Activated CD4-positive, alpha-beta T cell treated with anti-CD3 and anti-CD28 coated beads, Interleukin-2, amount 50 U/mL, for 24 hours (primary cell): ENCODE measurements at places on chromosomes 12 and 14.
A peak's percentile ranks its signal among the peaks of the same experiment; 100 is the strongest.

GRCh38 chr12:114152890-114153289 lies 186.8 kb upstream of the RBM19 start:
- DNase-seq = no peak

DNA sequence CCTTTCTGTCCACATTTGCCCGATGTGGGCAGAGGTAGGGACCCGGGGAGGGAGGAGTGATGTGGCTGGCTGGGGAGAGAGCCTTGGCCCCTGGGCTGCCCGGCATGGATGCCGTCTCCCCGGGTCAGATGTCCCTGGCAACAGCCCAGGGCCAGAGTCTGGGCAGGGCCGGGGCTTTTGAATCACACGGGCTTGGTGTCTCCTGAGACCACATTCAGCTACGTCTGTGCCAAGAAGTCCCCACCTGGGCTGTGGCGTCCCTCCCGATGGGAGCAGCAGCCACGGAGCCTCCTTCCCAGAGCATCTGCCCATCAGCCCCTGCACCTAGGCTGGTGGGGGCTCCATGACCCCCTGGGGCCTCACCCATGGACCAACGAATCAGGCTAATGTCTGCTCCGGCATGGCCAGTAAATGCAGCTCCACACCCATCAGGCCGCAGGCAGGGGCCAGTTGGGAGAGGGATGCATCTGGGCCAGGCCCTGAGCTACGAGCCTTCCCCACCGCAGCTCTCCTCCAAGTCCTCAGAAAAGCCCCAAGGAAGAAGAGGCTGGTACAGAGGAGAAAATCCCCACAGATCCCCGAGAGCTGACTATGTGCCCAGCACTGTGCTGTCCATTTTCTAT lies 109.4 kb downstream of the RFLNA start:
- DNase-seq = no peak

GRCh38 chr14:103356024-103356682 lies 22.1 kb downstream of the EIF5 start:
- DNase-seq = no peak

GRCh38 chr12:64740646-64741045 lies 18.6 kb downstream of the GNS start:
- DNase-seq = no peak

GRCh38 chr14:88454886-88455285 lies 69.4 kb downstream of the SPATA7 start:
- DNase-seq = no peak

GRCh38 chr12:131983554-131983953 lies 33.8 kb downstream of the EP400 start:
- no peak for DNase-seq

- no peak for DNase-seq
Measured at GRCh38 chr14:47194055-47194454, 481.4 kb downstream of the MDGA2 start.

- DNase-seq = no peak
Measured at GRCh38 chr12:113359133-113359938, 949 bp downstream of the PLBD2 start.

DNA sequence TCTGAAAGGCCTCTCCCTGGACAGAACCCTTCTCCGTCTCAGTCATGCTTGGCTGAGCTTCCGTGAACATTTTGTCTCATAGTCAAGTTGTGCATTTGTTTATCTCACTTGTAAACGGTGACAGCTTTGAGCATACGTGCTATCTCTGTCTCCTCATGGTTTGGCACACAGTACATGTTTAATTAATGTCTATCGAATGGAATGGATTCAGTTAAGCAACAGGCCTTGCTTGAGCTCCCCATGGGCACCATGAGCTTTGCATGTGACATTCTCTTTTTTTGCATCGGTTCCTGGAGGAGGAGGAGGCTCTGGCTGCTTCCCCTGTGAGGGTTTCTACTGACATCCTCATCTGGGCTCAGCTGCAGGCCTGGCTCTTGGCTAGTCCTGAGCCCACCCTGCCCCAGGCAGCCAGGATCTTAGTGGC lies 80.0 kb downstream of the PRIMA1 start:
- DNase-seq = no peak

DNA sequence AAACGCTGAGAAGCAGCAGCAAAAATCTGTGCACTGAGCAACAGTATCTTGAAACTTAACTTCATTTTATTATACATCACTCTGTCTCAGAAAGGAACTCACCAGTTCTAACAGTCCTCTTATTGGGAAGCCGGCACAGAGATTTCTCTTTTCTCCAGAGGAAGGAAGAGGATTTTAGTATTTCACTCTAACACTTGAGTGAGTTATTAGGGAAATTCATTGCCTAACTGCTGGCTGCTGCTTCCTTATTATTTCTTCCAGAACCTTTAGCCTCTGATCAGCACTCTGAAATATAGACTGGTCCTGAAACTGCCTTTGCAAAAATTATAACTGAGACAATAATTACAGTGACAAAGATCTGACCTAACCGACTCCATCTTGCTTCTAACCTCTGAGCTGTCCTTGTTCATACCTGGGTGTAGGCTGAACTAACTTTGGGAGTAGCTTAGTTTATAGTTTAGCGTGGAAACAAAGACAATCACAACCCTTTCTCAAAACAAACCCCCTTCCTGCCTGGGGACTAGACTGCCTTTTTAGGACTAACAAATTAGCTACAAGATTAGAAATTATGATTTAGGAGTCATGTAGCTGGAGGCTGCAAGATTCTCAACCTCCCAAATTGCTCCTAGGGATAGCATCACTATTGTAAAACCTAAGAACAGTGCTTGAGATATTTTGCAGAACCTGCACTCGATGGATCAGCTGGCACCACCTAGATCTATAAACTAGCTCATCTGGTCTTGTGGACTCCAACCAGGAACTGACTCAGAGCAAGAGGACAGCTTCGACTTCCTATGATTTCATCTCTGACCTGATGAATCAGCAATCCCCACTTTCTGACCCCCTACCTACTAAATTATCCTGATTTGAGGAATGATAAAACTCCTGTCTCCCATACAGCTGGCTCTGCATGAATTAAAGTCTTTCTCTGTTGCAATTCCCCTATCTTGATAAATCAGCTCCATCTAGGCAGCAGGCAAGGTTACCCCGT lies 117.5 kb downstream of the DYRK2 start:
- no peak for DNase-seq

DNA sequence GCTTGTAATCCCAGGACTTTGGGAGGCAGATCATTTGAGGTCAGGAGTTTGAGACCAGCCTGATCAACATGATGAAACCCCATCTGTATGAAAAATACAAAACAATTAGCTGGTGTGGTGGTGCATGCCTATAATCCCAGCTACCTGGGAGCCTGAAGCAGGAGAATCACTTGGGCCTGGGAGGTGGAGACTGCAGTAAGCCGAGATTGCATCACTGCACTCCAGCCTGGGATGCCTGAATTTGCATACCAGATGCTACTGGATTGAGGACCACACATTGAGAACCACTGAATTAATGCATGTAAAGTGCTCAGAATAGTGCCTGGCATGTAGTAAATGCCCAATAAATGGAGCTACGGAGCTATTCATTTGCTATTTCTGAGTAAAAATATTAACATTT lies 14.9 kb upstream of the MYH7 start:
- DNase-seq = no peak

- DNase-seq = no peak
Measured at GRCh38 chr12:4685317-4685716, 34.9 kb upstream of the GALNT8 start.

- no peak for DNase-seq
Measured at GRCh38 chr14:77187649-77188012, 6.0 kb downstream of the TMEM63C start.

DNA sequence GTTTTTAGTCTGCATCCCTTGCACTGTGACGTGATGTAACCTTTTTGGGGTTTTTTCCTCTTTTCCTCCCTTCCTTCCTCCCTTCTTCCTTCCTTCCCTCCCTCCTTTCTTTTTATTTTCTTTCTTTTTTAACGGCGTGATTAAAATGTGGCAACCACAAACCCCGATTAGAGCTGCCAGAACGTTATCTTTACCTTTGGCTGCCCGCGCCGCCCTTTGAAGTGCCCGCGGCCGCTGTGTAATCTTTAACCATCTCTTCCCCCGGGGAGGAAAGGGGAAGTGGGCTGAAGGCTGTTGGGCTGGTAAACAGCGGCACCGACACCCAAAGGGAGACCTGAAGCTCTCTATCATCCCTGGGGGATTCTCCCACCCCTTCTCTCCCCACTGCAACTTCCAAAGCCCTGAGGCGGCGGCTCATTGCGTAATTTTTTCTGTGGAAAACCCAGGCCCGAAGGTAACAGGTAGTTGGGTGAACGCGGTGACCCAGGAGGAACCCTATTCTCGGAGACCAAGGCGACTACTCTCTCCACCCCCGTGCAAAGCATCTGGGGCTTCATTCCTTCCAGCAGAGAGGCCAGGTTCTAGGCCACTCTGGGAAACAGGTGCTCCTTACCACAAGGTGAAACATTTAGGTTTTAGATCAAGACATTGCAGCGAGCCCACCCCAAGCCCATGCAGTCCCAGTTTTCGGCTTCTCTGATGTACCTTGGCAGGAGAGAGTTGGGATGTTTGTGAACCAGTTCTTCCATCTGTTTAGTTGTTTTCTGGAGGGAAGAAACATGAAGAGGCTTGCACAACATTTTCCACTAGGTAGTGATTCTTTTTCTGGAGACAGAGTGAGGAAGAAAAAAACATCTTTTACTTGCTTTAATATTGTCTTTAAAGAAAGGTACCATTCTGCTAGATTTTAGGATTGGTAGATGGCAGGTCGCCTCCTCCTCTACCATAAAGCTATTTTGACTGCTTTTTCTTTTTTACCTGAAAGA lies 1.5 kb downstream of the LGR5 start:
- no peak for DNase-seq

- peak; percentile 40 for DNase-seq
Measured at GRCh38 chr12:124609041-124609989, 41.9 kb upstream of the NCOR2 start.

- no peak for DNase-seq
Measured at GRCh38 chr12:93065896-93066295, 136.8 kb upstream of the EEA1 start.

DNA sequence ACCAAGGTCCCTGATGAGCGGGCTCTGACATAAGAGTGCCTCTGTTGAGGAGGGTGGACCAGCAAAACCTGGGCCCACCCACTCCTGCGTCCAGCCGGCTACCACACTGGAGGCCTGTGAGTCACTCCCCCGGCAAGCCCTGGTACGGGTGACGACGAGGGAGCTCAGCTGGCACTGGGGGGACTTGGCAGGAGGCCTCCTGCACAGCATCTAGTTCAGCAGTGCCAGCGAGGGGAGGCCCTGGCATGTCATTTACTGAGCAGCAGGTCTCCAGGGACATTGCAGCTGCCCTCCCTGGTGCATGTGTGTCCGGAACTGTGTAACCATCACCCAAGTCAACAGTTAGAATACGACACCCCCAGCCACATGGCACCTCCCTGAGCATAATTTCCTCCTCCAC lies 24.4 kb downstream of the CD9 start:
- no peak for DNase-seq

- no peak for DNase-seq
Measured at GRCh38 chr14:53814392-53814791, 142.2 kb downstream of the BMP4 start.

GRCh38 chr14:30706704-30707103 lies 84.6 kb downstream of the SCFD1 start:
- no peak for DNase-seq

DNA sequence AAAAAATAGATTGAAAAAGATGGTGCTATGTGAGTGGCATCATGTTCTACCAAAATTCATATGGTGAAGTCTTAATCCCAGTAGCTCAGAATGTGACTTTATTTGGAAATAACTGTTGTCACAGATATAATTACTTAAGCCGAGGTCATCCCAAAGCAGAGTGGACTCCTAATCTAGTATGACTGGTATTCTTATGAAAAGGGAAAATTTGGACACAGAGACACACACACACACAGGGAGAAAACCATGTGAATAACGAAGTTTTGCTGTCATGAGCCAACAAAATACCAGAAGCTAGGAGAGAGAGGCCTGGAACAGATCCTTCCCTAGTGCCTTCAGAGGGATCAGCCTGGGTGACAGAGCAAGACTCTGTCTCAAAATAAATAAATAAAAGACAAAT lies 62.6 kb downstream of the FAR2 start:
- no peak for DNase-seq

- no peak for DNase-seq
Measured at GRCh38 chr12:63018273-63018672, 83.3 kb upstream of the PPM1H start.

- DNase-seq = no peak
Measured at GRCh38 chr12:77429426-77429825, 364.1 kb upstream of the E2F7 start.

- no peak for DNase-seq
Measured at GRCh38 chr12:23356927-23357708, 592.4 kb downstream of the SOX5 start.

DNA sequence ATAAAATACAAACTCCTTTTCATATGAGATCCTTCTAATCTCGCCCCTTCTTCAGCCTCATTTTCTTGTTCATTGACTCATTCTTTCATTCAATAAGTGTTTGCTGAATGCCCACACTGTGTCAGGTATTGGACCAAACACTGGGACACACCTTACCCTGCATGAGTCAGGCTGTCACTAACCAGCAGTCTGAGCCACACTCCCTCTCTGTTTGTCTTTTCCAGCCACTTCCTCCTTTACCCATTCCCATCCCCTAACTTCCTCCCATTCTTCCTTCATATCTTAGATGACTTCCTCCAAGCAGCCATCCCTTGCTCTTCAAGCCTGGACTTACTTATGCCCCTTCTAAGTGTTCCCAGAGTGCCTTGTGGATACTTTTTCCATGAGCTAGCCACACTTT lies 27.0 kb upstream of the HIF1A start:
- DNase-seq = no peak

GRCh38 chr12:12091977-12092663 lies 21.4 kb downstream of the BCL2L14 start:
- no peak for DNase-seq

DNA sequence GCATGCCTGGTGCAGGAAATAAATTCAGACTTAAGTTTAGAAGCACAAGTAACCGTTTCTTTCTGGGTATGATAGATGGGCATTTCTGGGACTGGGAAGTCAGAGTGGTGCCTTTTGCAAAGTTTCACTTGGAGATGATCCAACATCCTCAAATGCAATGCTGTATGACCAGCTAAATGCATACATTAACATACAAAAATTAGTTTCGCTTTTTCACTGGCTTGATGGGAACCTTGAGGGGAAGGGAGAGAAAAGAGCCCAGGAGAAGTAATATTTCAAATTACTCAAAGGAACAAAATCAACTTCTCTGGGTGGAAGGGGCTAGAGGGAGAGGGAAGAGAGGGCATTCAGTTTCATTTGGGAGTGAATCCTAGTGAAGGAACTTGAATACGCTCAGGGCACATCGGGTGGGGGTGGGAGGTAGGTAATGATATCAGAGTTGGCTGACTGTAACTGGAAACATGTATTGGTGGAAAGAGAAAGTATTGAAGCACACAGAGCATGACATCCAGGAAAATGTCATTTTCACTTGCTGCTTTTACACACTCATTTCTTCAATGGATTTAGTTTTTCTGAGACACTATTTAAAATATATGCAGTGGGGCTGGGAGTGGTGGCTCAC lies 175.5 kb downstream of the PTPRO start:
- no peak for DNase-seq

- no peak for DNase-seq
Measured at GRCh38 chr14:63881926-63882325, 29.1 kb downstream of the SYNE2 start.

- DNase-seq = no peak
Measured at GRCh38 chr12:30977537-30978349, 51.2 kb downstream of the TSPAN11 start.

- no peak for DNase-seq
Measured at GRCh38 chr12:12396694-12397093, 39.8 kb downstream of the BORCS5 start.
